ENCODE measurements at places on chromosomes 7 and 10. TPM values are rescaled to one million over a fixed set of nuclear protein-coding genes. Genes with fewer than 3 reads are reported as not detected.

POLR2J2 gene
- total RNA-seq = not detected

CRYGN gene
- total RNA-seq = not detected

ABCC2 gene
- 0.07 TPM for total RNA-seq

ARHGEF35 gene
- total RNA-seq = 0.73 TPM

RARRES2 gene
- total RNA-seq = not detected

SLC18A3 gene
- total RNA-seq = not detected

HTR5A gene
- not detected for total RNA-seq

PROSER2 gene
- total RNA-seq = 26.4 TPM

TTYH3 gene
- 94.6 TPM for total RNA-seq

R3HCC1L gene
- 6.3 TPM for total RNA-seq

SOSTDC1 gene
- not detected for total RNA-seq

BTBD16 gene
- not detected for total RNA-seq

CRTAC1 gene
- total RNA-seq = 0.74 TPM

DNAJC2 gene
- total RNA-seq = 9.8 TPM

NPSR1 gene
- total RNA-seq = not detected

UTF1 gene
- not detected for total RNA-seq

SLC26A3 gene
- not detected for total RNA-seq

COL26A1 gene
- total RNA-seq = not detected

ACTR1A gene
- total RNA-seq = 198 TPM

PDE6C gene
- not detected for total RNA-seq

SUN1 gene
- total RNA-seq = 125 TPM

OR2A1 gene
- not detected for total RNA-seq

HOXA13 gene
- not detected for total RNA-seq

CPVL gene
- total RNA-seq = 2.6 TPM

STAG3 gene
- 0.13 TPM for total RNA-seq

H2BK1 gene
- not detected for total RNA-seq

ST8SIA6 gene
- not detected for total RNA-seq

RNF32 gene
- 0.39 TPM for total RNA-seq

GIMAP7 gene
- total RNA-seq = 20.4 TPM

NKX2-3 gene
- not detected for total RNA-seq

CYP2C19 gene
- not detected for total RNA-seq

LLCFC1 gene
- total RNA-seq = not detected

DKK1 gene
- total RNA-seq = 166 TPM

AKR1E2 gene
- total RNA-seq = 6.8 TPM

GPR22 gene
- total RNA-seq = not detected

STMP1 gene
- total RNA-seq = 15.0 TPM

DYDC1 gene
- not detected for total RNA-seq

ANKRD26 gene
- total RNA-seq = 4.1 TPM
